ENCODE measurements at places on chromosomes 6 and 20.

GRCh38 chr6:110324548-110324947 is 33.6 kb downstream of the METTL24 start:
- no peak for DNase-seq

GRCh38 chr6:96621983-96622382 is 59.1 kb downstream of the FHL5 start:
- no peak for DNase-seq

- no peak for DNase-seq
Observed at GRCh38 chr20:13816757-13817156, 31.9 kb downstream of the NDUFAF5 start.

GRCh38 chr6:35062676-35063574 is 78.2 kb downstream of the TCP11 start:
- DNase-seq = no peak

DNA sequence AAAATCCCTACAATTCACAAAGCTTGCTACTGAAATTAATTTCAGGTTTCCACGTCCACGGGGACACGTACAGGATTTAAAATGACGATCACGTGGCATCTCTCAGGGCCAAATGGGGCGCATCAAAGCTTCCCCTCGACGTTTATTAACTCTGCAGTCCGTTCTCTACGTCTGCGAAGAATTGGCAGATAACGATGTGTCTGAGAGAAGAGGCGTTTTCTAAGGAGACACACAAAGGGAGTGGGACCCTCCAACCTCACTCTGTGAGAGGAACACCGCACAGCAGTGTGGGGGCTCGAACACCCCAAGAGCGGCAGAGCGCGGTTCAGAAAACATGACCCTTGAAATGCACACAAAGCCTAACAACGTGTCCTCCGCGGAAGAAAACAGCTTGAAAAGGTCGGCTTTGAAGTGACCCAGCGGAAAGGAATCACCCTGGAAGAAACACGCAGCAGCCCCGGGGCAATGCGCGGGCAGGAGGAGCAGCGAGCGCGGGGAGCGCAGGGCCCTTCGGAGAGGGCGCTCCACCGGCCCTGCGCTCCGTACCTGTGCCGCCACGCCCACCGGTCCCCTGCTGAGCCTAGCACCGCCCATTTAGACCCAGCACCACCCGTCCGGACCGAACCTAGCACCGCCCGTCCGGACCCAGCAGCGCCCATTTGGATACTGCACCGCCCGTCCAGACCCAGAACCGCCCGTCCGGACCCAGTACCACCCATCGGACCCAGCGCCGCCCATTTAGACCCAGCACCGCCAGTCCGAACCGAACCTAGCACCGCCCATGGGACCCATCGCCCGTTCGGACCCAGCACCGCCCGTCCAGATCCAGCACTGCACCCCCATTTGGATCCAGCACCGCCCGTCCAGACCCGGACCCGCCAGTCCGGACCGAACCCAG is 1.1 kb upstream of the AFDN start:
- DNase-seq = peak; percentile 65

- DNase-seq = peak; percentile 34
Observed at GRCh38 chr20:13610184-13610583, 28.5 kb downstream of the TASP1 start.

GRCh38 chr6:25354078-25354932 is 75.1 kb downstream of the CARMIL1 start:
- no peak for DNase-seq

DNA sequence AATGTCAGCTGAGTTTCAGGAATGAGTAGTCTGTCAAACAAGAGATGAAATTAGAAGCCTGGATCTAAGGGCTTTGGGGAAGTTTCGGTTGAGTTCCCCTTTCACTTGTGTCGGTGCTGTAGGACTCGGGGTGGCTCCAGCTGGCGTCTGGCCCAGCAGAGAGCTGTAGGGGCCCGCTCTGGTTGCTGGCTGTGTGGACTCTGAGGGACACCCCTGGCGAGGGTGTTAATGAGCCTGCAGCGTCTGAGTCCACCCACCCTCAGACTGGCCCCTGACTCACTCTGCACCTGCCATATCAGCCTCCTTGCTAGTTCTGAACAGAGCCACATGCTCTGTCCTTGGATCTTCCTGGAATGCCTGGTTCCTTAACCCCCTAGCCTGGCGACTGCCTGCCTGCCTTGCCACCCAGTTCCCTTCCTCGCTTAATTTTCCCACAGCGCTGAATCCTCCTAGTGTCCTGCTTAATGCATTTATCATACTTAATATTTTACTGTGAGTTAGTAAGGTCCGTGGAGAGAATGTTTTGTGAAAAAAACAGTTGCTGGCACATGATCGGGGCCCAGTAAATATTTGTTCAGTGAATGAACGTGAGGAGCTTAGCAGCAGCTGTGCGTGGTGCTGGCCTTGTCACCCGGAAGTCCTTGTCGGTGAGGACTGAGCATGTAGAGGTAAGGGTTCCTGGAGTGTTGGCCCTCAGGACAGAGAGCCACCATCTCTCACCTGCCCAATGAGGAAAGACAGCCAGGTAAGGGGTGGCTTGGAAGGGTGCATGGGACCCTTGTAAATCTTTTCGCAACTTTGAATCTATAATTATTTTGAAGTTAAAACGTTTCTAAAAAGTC is 1.6 kb downstream of the DNAJC5 start:
- DNase-seq = no peak

GRCh38 chr20:47297746-47298145 is 58.8 kb downstream of the ZMYND8 start:
- DNase-seq = no peak

DNA sequence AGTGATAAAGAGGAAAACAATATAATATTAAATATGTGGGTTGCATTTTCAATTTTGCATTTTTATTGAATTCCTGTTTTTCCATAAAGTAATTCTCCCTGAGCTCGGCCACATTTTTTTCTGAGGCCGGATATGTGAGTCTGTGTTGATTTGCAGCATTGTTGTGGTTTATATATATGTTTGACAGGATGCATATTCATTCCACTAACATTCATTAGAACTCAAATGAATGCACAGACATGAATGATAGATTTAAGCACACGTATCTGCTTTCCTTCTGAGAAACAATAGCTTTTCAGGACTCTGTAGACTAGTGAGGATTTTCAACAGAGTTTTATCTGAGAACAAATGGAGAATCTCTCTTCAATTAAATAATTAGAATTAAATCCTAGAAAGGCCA is 10.6 kb upstream of the EXOC2 start:
- no peak for DNase-seq

DNA sequence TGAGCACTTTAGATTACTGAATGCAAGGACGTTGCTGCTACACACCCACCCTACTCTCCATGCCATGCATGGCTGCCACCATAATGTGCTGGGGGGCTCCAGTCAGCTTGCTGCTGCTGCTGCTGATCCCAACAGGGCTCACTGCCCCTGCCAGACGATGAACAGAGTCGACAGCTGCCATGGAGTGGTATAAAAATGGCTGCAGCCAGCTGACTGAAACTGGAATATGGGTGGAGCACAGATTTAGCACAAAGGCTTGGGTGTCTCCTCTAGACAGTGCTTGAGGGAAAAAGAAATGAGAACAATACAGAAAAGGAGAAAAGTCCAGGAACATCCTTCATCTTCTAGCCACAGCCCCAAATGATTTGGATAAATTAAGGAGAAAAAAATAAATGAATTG is 150.7 kb downstream of the PDSS2 start:
- peak; percentile 25 for DNase-seq

- no peak for DNase-seq
Observed at GRCh38 chr6:4369616-4370015, 234.2 kb upstream of the ECI2 start.

DNA sequence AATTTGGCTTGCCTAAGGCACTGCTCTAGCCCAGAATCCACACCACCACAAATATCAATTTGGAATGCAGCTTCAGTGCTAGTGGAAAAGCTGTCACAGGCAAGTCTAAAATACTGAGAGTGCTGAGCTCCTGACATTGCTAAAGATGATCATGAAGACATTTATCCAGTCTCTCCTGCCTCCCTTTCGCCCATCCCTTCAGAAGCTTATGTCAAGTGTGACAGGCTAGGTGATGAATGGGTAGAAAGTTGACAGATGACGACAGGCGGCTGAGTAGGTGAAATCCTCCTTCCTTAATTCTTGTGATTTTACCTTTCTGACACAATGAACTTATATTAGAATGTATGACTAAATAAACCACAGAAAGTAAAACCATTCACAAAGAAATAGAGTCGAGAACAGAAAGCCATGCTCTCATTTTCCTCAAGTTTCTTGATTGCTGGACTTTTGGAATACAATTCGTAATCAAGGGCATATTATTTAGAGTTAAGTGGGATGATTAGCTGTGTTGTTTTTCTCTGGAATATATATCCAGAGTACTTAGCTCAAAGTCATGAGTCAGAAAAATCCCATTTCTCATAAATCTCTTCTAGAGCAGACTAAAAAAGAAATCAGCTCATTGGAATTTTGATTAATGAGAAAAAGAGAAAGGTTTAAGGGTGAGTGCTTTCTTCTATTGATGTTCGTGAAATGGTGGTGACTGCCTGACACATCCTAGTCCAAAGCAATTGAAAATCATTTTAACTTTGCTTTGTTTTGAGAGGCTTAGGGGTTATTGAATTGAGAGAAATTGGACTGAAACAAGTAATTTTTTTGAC is 1228.2 kb upstream of the CITED2 start:
- no peak for DNase-seq

DNA sequence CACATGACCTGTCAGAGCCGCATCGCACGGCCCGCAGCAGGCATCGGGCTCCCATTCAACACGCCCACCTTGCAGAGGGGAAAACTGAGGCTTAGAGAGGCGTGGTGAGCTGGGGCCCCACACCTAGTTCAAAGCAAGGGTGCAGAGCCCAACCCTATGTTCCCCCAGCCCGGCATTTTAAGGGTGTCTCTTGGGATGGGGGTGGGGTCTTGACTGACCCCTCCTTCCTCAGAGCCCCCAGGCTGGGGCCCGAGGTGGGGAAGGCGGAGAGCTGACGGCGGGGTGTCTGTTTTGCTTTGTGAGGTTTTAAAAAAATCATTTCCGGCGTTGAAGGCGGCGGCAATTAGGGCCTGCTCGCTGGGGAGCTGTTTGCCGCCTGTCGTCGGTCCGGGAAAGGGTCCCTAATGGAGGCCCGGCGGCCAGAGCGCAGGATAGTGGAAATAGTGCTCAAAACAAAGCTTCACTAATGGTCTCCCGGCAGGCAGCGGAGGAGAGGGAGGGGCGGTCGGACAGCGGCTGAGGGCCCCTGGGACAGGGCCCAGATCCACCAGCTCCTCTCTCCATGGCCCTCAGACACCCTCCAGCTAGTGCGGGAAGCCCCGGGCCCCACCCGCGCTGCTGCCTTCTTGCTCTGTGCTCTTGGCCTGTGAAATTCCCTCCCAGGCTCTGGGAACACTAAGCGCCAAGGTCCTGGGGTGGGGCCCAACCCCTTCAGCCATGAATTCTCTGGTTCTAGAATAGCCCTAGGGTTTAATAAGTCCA is 11.9 kb downstream of the VSTM2L start:
- peak; percentile 74 for DNase-seq

DNA sequence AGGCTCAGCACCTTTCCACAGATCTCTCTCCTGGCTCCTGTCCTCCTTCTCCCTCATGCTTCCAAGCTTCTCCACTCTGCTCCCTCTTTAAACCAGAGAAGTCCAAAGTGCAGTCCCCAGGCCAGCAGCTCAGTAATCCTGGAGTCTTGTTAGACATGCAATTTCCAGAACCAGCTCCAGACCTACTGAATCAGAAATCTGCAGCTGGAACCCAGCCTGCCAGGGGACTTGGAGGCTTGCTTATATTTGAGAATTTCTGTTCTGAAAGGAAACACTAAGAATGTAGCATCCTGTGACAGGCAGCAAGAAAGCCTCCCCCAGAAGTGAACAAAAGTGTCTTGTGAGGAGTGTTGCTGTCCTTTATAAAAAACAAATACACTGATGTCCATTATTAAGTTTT is 438.1 kb downstream of the BCKDHB start:
- DNase-seq = no peak

GRCh38 chr20:58965270-58966064 is 15.6 kb upstream of the NELFCD start:
- no peak for DNase-seq

DNA sequence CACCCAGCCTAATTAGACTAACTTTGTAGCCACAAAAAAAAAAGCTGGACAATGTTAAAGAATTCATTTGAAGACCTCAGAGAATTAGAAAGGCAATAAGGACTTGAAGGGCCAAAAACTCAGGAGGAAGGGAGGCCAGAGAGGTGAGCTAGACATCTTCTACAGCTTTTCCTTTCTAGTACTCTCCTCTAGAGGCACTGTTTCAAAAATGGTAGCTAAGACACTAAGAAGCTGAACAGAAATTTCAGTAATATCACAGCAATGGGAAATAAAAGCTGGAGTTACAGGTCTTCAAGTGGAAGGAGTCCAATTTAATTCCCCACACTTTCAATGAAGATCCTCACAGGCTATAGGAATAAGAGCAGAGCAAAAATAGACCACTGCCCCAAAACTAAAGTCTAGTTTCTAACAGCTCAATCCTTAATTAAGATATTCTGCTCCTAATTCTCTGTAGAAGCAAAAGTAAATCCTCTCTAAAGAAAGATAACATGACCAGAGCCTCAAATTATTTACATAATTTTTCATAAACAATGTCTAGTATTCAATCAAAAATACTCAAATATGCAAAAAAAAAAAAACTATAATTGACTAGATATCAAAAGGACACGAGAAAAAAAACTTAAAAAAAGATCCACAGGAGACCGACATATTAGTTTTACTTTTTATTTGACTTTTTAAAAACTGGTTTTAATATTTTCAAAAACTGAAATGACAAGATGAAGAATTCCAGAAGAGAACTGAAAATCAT is 63.7 kb downstream of the RNGTT start:
- DNase-seq = no peak

GRCh38 chr20:49503176-49503575 is 20.7 kb upstream of the KCNB1 start:
- no peak for DNase-seq

GRCh38 chr6:51719297-51719696 is 368.1 kb downstream of the PKHD1 start:
- DNase-seq = no peak

DNA sequence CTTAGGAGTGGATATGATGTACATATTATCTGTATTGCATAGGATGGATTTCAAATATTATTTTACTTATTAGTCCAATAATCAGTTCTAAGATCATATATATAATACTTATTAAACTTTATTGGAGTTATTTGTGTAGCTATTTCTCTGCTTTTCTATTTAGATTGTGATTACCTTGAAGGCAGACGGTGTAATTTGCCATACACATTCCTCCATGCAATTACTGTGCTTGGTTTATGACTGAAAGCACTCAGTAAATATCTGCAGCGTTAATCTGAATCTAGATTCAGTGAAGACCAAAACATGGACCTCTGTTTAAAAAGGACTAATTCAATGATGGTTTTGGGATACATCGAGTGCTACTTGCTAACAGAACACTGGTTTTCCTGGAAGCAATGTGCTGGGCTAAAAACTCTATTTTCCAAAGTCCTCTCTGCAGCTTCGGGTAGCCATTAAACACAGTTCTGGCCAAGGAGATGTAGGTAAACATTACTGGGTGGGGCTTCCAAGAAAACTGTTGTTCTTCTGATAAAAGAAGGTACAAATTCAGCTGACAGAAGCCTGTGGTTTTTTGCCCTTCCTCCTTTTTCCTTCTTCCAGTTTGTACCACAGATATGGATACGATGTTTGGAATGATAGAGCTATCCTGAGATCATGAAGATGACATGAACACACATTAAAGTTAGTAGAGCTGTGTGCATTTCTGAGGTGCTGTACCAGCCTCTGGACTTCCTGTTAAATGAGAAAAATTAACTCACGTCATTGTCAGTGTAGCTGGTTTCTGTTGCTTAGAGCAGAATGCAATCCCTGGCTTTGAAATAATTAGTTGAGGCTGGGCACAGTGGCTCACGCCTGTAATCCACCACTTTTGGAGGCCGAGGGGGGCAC is 136.5 kb upstream of the NUP153 start:
- no peak for DNase-seq
